Kidney capillary endothelial cell (primary cell): ENCODE measurements at places on chromosomes 5 and 9.

DNA sequence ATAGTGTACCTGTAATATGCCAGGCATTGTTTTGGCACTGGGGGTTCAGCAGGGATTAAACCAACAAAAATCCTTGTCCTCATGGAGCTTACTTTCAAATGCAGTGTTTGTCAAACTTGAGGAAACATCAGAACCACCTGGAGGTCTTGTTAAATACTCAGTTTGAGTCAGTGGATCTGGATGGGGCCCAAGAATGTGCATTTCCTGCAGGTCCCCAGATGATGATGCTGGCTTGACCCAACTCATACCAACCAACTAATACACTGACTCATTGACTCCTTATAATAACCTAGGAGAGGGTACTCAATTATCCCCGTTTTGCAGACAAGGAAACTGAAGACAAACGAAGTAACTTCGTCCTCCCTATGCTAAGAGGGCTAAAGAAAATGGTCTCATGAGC lies 11.3 kb downstream of the WWC1 start:
- DNase-seq: no peak

- no peak for DNase-seq
Observed at GRCh38 chr9:20271723-20272122, 350.6 kb downstream of the MLLT3 start.

DNA sequence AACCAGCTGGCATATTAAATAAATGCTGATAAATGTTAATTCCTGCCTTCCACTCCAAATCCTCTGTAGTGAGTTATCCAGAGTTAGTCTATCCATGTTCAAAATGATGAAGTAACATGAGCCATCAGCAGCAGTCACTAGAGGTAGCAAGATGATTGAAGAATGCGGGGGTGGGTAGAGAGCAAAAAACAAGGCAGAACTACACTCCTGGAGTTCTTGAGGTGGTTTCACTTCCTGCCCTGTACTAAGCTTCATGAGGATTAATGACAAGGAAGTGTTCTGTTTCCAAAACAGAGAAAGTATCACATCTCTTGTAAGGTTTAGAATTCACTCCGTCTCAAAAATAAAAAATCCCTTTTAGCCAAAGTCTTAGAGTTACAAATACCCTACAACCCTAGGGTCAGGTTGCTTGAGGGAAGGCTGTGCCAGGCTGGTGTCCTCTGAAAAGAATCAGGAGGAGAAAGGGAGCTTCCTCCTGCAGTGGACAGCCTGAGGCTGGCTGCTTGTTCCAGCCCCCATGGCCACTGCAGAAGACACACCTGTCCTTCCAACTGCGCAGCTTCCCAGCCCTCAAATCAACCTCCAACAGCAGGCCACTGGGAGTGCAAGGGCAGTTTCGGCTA lies 180.2 kb downstream of the DENND1A start:
- no peak for DNase-seq

DNA sequence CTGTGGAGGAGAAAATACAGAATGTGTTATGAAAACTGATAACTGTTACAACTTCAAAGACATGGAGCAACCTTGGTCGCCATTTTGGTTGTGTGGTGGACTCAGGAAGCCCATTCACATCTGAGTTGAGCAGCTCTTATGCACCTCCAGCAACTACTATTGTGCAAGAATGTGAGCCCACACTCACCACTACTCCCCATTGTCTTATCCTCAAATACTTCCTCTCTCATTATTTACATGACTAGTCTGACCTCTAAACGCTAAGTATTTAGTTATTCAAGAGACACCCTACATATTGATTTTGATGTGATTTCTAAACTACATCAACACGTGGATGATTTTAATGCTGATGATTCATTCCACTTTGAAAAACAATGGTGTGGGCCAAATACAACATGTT lies 516.6 kb upstream of the CLINT1 start:
- DNase-seq: no peak

DNA sequence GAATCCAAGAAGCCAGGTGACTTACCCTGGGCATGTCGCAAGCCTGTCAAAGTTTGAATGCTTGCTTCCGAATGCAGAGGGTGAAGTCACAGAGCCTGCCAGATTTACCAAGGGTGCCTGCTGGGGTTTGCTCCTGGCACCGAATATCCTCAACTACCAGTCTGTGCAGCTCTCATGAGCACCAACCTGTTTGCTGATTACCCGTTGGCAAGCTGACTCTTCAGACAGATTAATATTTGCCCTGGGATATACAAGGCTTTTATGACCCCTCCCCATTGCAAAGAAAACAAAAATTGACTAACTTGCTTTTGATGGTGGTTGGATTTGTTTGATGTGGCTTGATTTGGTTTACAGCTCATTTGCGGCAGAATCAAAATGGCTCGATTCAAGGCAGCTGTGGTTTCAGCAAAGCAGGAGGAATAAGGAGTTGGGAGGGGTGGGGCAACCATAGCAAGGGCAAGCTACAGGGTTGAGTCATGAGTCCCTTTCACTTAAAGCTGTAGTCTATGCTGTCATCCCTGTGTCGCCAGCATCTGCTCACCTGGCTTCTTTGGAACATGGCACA lies 82.3 kb upstream of the AGXT2 start:
- DNase-seq: no peak
